NCI-H1092 (cell line): ENCODE measurements at places on chromosomes 6 and 20.

- DNase-seq: no peak
Measured at GRCh38 chr20:44195605-44196004, 8.6 kb upstream of the JPH2 start.

- no peak for DNase-seq
Measured at GRCh38 chr6:53979468-53980067, 131.7 kb upstream of the MLIP start.

GRCh38 chr6:12351672-12352071 lies 61.5 kb downstream of the EDN1 start:
- DNase-seq: no peak

GRCh38 chr6:30964075-30964474 lies 19.4 kb upstream of the MUC21 start:
- no peak for DNase-seq

GRCh38 chr6:135181333-135182070 lies 394 bp downstream of the MYB start:
- no peak for DNase-seq

GRCh38 chr6:141103246-141103645 lies 1029.5 kb upstream of the GJE1 start:
- peak; percentile 18 for DNase-seq

- DNase-seq: no peak
Measured at GRCh38 chr6:113731541-113731940, 125.6 kb upstream of the MARCKS start.

DNA sequence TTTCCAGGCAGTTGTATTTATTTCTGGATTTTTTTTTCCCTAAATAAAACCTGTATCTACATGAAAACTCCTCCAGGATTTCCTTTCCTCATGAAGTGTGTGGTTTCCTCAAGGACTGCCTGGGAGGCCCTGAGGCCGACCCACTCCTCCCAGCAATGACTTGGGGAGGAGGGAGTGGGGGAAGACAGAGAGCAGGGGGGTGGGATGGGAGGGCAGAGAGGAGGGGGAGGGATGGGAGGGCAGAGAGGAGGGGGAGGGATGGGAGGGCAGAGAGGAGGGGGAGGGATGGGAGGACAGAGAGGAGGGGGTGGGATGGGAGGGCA lies 161.8 kb upstream of the AGPAT4 start:
- no peak for DNase-seq

DNA sequence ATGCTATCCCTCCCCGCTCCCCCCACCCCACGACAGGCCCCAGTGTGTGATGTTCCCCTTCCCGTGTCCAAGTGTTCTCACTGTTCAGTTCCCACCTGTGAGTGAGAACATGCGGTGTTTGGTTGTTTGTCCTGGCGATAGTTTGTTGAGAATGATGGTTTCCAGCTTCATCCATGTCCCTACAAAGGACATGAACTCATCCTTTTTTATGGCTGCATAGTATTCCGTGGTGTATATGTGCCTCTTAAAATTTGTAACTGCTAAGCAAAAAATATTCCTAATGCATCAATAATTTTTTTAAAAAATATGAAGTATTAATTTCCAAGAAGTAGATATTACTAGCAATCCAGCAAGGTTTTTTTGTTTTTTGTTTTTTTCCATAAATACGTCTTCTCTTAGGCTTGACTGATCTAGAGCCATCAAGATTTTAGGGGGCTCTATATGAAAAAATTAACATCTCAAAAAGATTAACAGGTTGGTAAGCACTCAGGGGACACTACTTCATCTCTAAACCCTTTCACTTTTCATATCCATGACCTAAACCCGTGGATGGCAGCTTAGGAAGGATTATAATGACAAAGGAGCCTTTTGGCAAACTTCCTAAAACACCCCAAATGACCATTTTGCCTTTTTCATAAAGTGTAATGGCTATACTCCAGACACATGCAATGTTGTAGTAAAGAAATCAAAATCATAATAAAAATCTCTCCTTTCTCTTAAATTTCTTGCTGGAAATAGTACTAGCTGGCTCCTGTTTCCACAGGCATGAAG lies 14.2 kb downstream of the MAP7 start:
- DNase-seq: no peak

- no peak for DNase-seq
Measured at GRCh38 chr20:59787538-59787890, 145.9 kb downstream of the SYCP2 start.

GRCh38 chr6:36353411-36353915 lies 16.8 kb upstream of the BNIP5 start:
- no peak for DNase-seq

- no peak for DNase-seq
Measured at GRCh38 chr6:36929607-36930006, 24.9 kb upstream of the PI16 start.

GRCh38 chr6:71621918-71622519 lies 264.3 kb upstream of the RIMS1 start:
- no peak for DNase-seq

- no peak for DNase-seq
Measured at GRCh38 chr6:83354747-83355146, 76.1 kb downstream of the ME1 start.

DNA sequence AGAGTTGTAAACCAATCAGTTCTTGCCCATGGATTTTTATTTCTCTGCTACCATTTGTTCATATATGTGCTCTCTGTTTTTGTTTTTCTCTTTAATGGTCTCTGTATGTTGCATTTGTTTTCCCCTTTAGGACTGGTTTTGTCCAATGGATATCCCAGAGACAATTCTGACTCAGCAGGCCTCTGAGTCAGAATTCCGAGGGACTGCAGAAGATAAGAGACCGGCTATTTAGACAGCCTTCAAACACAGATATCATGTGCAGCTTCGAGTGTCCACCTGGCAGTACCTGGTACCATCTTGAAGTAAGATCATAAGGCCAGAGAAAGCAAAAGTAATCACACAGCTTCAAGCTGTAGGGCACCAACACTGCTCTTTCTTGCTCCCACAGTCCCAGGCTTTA lies 125.5 kb downstream of the ELOVL4 start:
- DNase-seq: no peak

DNA sequence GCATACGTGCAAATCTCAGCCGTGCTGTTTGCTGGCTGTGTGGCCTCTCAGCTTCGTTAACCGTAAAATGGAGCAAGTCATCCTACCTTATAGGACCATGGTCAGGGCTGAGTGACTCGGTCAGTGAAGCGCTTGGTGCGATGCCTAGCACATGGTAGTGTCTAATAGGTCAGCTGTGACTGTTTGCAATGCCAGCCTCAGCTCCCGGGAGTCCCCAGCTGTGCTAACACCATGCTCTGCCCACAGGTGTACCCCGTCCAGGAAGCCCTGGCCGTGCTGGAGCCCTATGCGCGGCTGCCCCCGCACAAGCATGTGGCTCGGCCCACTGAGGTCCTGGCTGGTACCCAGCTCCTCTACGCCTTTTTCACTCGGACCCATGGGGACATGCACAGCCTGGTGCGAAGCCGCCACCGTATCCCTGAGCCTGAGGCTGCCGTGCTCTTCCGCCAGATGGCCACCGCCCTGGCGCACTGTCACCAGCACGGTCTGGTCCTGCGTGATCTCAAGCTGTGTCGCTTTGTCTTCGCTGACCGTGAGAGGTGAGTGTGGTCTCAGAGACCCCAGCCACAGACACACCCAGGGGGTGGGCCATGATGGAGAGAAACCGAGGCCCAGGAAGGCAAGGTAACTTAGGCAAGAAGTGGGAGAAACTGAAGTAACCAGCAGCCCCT lies 10.6 kb downstream of the TRIB3 start:
- DNase-seq: no peak

DNA sequence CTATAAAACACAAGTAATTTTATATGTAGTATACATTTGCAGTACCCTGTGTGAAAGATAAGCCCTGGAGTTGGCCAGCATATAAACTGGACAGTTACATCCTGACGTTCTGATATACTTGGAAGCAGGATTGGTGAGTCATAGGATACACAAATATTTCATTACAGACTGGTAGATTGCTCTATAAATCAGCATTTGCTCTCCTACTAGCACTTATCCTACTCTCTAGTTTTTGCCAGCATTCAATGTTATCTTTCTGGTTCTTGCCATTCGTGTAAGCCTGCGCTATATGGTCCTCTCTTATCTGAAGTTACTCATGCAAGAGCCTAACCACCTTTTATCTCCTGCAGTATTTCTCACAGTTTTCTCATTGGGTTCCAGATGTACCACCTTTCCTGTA lies 680.2 kb upstream of the MMS22L start:
- no peak for DNase-seq

DNA sequence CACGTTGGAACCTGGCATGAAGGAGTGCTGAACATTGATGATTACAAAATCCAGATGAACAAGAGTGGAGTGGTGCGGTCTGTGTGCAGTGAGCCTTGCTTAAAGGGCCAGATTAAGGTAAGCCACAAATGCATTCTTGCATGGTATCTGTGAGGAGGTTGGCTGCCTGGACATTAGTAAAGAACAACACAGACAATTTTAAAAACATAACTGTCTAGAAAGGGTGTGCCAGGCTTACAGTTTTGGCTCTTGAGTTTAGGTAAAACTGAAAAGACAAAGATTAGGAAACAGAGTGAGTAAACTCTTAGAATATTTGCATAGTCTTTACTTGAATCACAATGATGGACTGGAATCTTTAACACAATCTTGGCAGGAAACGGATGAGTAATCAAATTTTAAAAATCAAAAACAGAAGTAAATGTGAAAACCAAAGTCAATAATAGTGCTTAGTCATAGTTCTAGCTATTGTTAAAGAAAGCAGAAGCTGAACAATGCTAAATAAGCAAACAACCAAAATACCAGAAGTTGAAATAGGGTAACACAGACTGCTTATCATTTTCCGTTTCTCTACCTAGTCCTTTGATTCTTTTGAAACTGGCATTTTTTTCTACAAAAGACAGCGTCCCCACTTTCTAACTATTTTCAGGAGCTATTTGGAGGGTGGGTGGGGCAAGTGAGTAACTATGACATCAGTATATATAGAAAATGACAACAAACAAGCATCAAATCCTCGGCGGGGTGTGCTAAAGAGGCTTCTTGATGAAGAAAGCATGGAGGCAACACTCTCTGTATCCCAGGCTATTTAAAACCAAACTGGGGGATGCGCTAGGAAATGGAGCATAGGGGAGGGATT lies 185.8 kb upstream of the RAB32 start:
- DNase-seq: no peak

DNA sequence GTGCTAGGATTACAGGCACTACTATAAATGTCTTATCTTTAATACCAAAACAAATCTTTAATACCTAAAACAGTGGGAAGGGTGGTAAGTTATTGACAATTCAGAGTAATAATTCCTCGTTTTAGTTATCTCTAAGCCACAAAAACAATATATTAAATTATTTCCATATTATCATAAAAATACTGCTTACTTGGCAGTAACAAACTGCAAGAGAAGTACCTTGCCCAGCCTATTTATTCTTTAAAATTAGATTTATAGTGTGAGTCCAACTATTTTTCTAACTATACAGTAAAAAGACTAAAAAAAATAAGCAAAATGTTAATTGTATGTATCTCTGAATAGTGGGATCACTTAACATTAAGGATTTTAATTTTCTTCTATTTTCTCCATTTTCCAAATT lies 123.2 kb downstream of the HACE1 start:
- no peak for DNase-seq

- DNase-seq: no peak
Measured at GRCh38 chr6:16274885-16275589, 36.6 kb downstream of the GMPR start.

GRCh38 chr6:84853901-84854300 lies 89.5 kb upstream of the TBX18 start:
- no peak for DNase-seq

DNA sequence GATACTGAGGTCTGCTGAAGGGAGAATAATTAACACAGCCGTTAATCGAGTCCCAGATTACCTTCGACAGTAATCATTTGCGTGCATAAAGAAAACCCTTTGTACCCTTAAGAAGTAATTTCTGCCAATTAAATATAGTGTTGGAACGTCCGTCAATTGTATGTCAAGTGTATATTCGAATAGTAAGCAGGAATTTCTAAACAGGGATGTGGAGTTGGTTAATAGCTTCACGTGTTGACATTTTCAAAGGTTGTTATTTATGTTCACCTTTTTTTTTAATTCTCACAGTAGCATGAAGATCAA lies 798 bp upstream of the SNAP91 start:
- no peak for DNase-seq

- no peak for DNase-seq
Measured at GRCh38 chr20:25145131-25145530, 50.4 kb upstream of the ENTPD6 start.

DNA sequence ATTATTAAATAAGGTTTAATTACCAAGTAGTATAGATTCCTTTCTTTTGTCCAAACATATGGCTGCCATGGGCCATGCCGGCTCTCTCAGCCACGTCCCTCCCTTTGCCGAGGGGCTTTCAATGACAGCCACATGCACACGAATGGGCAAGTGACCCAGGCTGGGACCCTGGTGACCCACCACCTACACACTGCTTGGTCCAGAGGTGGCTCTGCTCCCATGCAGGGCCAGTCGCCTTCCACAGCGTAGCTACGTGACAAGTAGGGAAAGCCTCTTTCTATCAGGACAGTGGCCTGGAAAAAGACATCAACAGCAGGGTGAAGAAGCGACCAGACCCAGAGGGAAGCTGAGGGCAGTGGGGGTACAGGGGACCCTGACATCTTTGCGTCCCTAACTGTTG lies 152.8 kb upstream of the CST7 start:
- DNase-seq: no peak

GRCh38 chr6:29424168-29424567 lies 9.4 kb downstream of the OR12D1 start:
- no peak for DNase-seq

GRCh38 chr6:57313711-57314471 lies 3.5 kb upstream of the PRIM2 start:
- DNase-seq: no peak

GRCh38 chr6:137925141-137925698 lies 58.2 kb downstream of the TNFAIP3 start:
- no peak for DNase-seq

GRCh38 chr20:44664131-44664530 lies 12.6 kb upstream of the ADA start:
- no peak for DNase-seq

- DNase-seq: peak; percentile 84
Measured at GRCh38 chr6:43308101-43308989, at the start of gene CRIP3. TSS of gene CRIP3 (minus strand) at chr6:43308826. CDS start at chr6:43308792, 34 bp downstream.

DNA sequence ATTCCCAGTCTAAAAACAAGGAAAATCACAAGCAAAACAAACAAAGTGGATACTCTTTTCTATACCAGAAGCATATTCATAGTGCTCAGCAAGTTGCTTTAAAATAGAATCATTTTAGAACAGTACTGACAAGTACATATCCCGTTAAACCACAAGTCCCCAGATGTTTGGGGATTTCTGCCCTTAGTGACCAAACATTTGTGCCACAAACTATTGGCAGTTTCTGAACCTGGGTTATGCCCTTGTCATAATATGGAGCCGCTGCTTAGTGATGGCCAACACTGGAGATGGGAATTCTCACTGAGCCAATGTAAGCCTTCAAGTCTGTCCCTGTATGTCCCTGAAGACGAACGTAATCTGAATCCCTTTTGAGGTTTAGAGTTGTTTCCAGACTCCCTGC lies 436.7 kb upstream of the JAG1 start:
- no peak for DNase-seq

DNA sequence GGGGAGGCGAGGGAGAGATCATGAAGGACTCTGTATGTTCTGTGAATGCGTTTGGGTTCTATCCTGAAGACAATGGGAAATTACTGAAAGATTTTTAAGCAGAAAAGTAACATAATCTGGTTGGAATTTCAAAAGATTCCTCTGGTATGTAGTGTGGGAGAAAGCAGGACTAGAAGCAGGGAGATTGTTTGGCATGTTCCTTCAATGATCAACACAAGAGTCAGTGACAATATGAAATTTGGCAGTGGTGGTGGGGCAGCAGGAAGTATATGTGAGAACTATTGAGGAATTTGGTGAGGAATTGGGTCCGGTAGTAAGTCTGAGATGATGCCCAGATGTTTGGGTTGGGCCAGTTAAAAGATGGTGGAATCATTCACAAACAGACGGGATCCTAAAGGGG lies 348.7 kb downstream of the CD83 start:
- no peak for DNase-seq
